NCI-H1092 (cell line): ENCODE measurements at places on chromosomes 7 and 10.
A peak's percentile ranks its signal among the peaks of the same experiment; 100 is the strongest.

DNA sequence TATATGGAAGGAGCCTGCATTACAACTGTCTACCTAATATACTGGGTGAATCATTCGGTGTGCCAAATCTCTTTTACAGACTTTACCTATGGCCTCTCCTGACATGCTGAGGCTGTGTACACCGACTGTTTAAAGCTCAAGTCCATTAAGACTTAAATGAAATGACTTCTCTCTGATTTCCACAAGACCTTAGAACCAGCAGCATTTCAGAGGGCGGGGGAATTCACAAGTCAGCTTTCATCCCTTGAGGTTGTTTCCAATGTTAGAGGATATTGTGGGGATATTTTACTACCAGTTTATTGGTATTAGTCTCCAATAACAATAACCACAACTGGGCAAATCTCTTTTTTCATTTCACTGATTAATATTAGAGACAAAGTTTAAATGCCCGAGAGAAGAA lies 87.1 kb upstream of the IKZF1 start:
- no peak for DNase-seq

- DNase-seq: no peak
These were observed 73.9 kb downstream of the TMEM130 start for GRCh38 chr7:98795741-98796493.

DNA sequence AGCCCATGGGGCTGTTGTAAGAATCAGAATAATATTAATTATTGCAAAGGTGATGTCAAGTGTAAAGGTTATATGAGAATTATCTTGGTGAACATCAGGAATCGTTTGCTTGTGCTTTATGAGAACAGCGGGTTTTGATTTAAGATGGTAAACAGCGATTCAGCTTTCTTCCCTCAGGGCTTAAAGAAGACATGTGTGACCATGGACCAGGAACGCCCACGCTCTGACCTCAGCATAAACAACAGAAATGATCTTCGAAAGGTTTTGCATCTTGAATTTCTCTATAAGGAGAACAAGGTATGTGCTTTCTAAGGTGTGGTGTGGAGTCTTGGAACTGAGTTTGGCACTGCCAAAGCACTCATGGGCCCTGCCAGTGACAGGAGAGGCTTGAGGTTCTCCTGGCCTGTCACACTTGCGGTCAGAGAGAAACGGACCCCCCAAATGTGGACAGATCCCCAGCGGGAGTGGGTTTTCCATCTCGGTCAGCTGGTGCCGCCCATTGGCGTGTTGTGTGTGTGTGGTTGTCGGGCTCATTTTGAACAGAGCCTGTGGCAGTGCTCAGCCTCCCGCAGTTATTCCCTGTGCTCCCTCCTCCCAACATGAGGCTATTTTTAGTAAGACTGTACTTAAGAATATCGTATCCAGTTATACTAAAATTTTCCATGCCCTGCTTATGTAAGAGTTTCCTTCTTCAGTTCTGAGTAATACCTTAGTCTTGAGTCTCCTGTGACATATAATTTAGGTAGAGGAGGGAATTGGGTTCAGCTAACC lies 7.2 kb downstream of the MINDY4 start:
- no peak for DNase-seq

DNA sequence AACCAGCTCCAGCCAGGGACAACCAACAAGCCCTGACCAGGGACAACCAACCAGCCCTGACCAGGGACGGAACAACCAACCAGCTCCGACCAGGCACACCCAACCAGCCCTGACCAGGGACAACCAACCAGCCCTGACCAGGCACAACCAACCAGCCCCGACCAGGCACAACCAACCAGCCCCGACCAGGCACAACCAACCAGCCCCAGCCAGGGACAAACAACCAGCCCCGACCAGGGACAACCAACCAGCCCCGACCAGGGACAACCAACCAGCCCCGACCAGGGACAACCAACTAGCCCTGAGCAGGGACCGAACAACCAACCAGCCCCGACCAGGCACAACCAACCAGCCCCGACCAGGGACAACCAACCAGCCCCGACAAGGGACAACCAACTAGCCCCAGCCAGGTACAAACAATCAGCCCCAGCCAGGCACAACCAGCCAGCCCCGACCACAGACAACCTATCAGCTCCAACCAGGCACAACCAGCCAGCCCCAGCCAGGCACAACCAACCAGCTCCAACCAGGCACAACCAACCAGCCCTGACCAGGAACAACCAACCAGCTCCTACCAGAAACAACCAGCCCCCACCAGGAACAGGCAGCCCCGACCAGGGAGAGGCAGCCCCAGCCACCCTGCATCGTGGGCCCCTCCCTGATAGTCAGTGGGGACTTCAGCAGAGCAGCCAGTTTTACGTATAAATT lies 56.4 kb downstream of the PROSER2 start:
- no peak for DNase-seq

DNA sequence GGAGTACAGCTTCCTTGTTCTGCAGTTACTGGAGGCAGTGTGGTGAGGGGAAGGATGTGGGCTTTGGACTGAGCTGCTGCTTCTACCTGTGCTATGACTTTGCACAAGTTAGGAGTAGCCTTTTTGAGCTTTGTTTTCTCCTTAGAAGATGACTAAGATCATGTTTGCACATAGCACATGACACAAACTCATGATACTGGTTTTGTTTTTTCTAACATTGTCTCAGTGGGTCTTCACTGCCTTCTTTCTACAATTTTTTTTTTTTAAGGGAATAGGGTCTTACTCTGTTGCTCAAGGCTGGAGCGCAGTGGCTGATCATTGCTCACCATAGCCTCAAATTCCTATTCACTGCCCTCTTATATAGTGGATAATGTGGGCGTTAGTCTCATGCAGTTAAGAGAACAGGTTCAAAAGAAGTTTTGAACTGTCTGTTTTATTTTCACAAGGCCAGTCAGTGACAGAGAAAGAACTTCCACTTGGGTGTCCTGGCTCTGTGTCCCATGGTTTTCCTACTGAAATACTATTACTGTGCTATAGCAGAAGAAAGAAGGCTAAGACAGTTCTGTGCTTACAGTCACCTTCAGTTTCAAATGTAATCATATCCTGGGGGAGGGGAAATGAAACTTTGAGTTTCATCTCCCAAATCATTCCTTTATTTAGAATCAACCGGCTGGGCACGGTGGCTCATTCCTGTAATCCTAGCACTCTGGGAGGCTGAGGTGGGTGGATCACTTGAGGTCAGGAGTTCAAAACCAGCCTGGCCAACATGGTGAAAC lies 72.0 kb downstream of the KAT6B start:
- no peak for DNase-seq

GRCh38 chr7:332646-333392 lies 42.8 kb downstream of the FOXL3 start:
- DNase-seq: peak; percentile 67
